ENCODE measurements at places on chromosomes 7 and 10.

DNA sequence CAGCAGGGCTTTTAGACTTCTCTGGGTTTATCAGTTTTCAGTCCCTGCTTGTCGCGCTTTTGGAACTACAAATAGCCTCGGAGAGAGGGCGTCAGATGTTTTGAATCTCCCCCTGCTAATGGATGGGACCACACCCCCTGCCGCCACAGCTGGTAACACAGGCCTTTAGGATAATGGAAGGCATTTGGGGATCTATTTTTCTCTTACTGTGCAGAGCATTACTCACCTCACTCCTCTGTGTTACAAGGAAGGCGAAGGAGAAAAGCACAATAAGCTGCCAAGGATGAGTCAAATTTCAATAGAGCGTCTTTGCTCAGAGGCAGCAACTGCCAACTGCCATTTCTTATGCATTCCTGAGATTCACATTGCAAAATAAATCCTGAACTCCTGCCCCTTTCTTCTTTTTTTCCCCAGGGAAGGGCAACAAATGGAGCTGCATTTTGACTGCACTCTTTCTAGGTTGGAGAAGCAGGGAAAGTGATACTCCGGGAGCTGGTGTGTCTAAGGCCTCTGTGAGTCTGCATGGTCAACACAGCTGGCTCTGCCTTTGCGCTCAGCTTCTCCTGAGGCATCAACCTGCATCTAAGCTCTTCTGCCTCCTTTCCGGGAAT, 31.5 kb upstream of the SMNDC1 start:
- DNase-seq, result no peak

GRCh38 chr7:18936265-18936664, 181.2 kb downstream of the TWIST1 start:
- DNase-seq, result no peak

DNA sequence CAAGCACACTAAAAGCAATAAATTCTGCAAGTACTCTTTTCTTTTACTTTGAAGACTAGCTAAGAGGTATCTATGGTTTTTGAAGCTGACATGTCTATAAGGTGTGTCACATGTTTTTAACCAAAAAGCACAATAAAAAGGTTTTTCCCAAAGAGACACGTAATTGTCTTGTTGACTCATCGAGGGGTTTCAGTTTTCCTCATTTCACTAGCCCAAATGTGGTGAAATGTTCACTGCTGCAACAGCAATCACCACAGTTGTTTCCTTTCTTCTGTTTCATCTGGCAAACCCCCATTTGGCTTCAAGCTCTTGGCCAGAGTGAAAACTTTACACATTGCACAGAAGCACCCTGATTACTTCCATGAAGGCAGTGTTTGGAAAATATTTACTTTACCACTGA, 3.8 kb upstream of the HOXA4 start:
- peak; percentile 93 for DNase-seq

DNA sequence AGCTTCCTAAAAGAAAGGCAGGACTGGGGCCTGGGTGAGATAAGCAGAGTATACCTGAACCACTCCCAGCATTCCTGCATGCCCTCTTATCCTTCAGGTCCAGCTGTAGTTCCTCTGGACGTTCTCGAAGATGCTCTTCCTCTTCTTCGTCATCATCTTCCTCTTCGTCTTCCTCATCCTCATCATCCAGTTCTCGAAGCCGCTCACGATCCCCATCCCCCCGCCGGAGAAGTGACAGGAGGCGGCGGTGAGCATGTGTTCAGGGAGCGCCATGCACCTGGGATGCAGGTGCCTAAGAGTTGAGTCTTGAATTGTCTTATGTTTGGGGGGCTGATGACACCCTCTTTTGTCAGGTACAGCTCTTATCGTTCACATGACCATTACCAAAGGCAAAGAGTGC, 3.9 kb upstream of the NOLC1 start:
- no peak for DNase-seq

GRCh38 chr7:135349746-135350145, 116.1 kb downstream of the STRA8 start:
- DNase-seq, result no peak

- no peak for DNase-seq
Observed at GRCh38 chr10:79415736-79416577, 29.5 kb downstream of the ZCCHC24 start.

GRCh38 chr10:7193369-7193768, 217.5 kb downstream of the SFMBT2 start:
- no peak for DNase-seq

- DNase-seq, result no peak
Observed at GRCh38 chr10:14772399-14772798, 2.3 kb downstream of the FAM107B start.

- no peak for DNase-seq
Observed at GRCh38 chr10:88915781-88916180, 35.7 kb downstream of the STAMBPL1 start.

DNA sequence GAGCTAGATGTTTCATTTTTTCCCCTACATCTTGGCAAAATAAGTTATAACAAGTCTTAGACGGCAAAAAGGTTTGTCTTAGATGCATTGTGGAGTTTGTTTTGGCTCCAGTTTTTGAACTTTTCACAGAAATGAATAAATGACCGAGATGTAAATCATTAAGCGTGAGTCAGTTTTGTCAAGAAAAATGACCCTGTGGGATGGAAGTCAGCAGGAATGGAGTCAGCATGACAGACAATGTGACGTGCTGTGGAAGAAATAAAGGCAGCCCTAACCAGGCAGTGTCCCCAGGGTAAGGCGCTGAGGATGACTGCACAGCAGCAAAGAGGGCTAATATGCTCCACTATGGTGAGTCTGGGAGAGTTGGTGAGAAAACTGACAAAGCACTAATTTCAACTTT, 163.2 kb downstream of the NOC3L start:
- DNase-seq, result no peak

DNA sequence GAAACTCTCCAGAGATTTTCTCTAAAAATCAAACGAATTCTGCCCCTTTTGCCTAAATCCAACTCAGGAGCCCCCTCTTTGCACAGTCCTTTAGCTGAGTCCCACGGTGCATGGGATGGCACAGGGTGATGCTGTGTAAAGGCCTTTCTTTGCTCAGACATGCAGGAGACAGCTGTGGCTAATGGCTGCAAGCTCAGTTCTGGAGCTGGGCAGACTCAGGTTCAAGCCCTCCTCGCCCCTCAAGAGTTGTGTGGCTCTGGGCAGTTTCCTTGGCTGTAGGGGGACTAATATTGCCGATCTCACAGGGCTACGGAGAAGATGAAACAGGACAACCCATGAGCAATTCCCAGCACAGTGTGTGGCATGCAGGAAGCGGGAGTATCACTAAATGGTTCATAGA, 42.6 kb downstream of the CLEC2L start:
- no peak for DNase-seq

DNA sequence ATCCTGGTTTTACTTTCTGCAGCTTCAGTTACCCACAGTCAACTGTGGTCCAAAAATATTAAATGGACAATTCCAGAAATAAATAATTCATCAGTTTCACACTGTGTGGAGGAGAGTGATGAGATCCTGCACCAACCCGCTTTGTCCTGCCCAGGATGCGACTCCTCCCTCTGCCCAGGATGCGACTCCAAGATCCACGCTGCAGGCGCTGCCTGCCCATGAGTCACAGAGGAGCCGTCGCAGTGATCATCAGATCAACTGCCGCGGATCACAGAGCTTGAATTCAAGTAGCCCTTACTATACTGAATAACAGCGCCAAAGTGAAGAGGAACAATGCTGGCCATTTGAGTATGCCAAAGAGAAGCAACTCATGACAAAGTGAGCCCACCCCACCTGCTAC, 61.5 kb downstream of the GRB10 start:
- no peak for DNase-seq

- DNase-seq, result no peak
Observed at GRCh38 chr7:7228472-7228871, 46.1 kb downstream of the C1GALT1 start.

DNA sequence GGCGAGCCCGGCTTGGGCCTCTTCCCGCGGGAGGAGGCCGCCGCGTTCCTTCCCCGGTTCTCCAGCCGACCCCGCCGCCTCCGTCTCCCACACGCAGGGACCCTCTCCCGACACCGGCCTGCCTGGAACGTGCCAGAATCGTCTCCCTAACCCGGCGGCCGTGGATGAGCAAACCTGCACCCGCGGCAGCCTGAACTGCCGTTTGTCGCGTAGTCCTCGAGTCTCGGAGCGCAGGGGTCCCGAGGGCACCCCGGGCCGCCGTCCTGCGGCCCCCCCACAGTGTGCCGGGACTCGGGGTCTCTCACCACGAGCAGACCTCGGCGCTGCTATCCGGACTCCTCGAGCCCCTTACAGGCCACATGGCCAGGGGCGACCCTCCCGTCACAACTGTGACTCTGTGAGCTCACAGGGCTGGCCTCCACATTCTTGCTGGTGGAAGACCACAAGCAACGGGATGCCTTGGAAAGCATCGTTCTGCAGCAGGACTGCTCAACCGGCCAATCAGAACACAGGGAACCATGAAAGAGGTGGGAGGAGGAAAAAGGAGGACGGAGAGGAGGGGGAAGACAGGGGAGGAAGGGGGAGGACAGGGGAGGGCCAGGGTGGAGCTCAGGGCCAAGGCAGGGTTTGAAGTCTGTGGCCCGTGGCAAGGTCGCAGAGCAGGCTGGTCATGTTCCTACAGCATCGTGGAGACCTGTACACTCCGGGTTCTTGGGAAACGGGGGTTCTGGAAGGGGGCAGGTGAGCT, 276.9 kb downstream of the DNAJB6 start:
- DNase-seq, result no peak

DNA sequence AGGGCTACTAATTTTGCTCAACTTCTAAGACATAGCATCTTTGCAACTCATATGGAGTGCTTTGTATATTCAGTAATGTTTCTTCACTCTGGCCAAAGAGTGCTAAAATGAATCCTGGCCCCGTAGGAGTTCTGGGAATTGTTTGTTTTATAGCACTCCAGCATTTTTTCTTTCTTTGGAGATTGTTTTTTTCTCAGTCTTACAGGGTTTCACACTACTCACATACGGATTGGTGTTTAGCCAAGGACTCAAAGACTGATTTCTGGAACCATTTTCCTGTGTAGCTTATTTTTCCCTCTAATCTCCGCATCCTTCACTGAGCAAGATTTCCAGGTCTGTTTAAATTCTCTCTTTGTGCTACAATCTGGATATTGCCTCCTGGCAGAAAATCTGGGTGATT, 6.4 kb downstream of the TAS2R41 start:
- no peak for DNase-seq

- peak; percentile 65 for DNase-seq
Observed at GRCh38 chr10:61465901-61466632, 12.9 kb upstream of the TMEM26 start.

GRCh38 chr7:46253520-46253919, 332.4 kb upstream of the IGFBP3 start:
- no peak for DNase-seq

DNA sequence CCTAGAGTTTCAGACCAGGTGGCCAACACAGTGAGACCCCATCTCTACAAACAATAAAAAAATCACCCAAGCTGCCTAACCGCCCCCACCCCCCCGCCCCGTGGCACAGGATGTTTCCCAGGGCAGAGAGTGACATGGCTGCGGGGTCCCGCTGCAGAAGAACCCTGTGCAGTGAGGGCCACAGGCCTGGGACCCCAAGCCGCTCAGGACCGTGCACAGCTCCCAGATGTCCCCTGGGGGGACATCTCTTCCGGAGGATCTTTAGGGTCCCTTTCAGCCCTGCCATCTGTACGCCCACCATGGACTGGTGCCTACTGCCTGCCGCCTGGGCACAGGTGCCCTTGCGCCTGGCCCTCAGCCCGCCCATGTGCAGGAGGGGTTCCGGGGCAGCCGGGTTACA, 373.6 kb downstream of the DNAJB6 start:
- DNase-seq, result no peak

DNA sequence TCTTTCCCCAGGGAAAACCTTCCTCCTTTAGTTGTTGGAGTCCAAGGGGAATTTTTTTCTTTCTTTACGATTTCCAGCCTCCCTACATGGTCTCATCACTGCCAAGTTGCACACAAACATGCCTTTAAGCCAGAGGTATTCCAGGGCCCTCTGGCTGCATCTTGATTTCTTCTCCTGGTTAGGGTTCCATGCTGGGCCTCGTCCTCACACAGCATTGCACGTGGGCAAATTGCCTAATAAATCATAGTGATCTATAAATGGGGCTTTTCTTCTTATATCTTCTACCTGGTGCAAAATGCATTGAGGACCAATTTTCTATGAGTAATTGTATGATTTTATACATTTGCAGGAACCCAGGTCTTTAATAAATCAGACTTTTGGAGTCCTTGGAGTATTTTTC, 284.2 kb downstream of the C7orf25 start:
- DNase-seq, result no peak

DNA sequence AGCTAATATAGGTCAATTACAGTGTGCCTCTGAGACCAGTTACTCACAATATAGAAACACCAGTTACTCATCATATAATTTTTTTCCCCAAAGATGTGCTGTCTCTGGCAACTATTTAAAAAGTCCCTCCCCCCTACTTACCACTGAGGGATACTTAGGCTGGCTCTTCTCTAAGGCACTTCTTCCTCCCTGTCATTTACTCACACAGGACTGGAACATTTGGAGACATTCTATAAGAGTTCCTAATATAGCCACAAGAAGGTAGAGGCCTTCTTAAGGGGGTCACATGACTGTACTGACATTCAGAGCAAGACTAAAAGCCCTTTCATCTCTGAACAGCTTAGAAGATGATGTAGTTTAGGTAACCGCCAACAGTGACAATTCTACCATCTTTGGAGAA, 44.4 kb upstream of the SLIT1 start:
- peak; percentile 38 for DNase-seq

GRCh38 chr10:128069351-128070051, 56.7 kb downstream of the MKI67 start:
- peak; percentile 78 for DNase-seq

- DNase-seq, result no peak
Observed at GRCh38 chr10:57624066-57624465, 643.6 kb downstream of the IPMK start.

DNA sequence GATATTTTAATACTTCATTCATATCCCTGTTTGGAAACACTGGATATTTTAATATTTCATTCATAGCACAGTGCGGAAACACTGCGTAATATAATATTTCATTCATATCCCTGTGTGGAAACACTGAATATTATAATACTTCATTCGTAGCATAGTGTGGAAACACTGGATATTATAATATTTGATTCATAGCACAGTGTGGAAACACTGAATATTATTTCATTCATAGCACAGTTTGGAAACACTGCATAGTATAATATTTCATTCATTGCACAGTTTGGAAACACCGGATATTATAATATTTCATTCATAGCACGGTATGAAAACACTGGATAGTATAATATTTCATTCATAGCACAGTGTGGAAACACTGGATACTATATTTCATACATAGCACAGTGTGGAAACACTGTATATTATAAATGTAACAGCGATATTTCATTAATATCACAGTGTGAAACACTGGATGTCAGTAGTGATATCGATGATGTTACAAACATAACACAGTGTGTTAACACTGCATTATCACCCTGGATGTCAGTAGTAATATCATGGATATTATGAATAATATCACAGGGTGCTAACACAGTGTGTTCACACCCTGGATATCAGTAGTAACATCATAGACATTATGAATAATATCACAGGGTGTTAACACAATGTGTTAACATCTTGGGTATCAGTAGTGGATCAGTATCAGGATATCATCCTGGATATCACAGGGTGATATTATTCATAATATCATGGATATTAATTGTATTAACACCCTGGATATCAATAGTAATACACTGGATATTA, 2.9 kb upstream of the TMEM225B start:
- peak; percentile 40 for DNase-seq
